ENCODE measurements at places on chromosomes 4 and X.

DNA sequence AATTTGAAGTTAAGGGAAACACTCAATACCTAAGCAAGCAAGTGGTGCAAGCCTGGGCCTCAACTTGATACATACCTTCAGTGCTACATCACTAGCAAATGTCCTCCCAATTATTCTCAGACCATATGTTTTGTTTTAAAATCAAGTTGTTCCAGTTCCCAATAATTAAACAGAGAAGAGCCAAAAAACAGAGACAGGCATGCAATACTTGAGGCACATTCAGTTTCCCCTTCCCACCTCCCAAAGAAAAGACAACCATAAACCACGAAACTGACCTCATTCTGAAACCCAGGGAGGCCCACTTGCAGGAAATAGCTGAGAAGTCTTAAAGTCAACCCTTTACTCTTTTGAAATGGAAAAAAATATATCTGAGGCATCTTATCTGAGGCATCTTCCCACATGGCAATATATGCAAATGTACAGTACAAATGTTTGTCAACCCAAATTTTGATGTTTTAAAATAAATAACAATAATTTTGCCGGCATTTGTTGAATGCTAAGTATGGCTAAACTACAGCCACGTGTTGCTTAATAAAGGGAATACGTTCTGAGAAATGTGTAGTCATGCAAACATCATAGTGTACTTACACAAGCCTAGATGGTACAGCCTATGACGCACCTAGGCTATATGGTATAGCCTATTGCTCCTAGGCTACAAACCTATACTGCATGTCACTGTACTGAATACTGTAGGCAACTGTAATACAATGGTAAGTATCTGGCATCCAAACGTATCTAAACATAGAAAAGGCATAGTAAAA is 147.5 kb downstream of the TSPAN5 start:
- DNase-seq: no peak

DNA sequence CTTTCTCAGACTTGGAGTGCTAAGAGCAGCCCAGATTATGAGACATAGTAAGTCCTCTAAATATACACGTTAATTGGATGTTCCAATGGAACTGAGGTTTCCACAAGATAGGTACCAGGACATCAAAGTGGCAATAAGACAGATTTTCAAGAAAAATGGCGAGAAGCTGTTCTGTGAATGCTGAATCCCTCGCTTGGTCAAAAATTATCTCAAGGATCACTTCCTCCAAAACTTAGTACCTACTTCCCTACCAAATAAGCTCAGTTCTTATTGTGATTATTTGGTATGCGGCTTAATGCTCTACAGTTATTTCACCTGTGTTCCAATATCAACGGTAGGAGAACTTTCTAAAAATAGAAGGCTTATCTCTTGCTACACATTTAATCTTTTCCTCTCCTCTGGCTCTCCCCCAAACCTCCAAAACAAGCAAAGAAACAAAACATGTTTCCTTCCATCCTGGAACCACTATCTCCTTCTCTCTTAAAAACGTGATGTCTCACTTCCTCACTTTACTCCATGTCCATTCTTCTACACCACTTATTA is 14.7 kb downstream of the PDGFC start:
- DNase-seq: no peak

DNA sequence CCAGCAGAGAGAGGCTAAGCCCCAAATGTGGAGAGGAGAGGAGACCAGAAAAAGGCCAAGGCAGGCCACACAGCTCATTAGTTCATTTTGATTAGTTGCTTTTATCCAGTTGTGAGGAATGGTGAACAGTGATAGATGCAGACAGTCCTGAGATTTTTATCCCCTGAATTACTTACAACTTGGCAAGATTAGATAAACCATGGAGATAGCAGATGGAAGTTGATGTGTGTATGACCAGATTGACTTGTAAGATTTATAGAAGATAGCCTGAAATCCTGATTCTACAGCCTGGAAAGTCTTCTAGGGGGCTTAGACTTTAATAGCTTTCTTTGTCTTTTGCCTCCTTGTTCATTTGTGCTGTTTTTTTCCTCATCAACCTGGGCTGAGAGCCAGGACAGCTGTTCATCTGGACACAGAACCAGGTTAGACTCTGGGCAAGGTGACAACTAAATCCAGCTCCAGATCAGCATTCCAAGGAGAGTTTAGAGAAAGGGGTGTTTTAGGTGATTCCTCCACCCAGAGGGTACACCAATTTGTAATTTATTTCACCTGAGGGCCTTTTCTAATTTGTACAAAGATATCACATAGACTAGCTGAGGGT is 215.5 kb downstream of the SPATA18 start:
- peak; percentile 81 for DNase-seq

- no peak for DNase-seq
Observed at GRCh38 chrX:153917869-153918268, 8.2 kb downstream of the ARHGAP4 start.

DNA sequence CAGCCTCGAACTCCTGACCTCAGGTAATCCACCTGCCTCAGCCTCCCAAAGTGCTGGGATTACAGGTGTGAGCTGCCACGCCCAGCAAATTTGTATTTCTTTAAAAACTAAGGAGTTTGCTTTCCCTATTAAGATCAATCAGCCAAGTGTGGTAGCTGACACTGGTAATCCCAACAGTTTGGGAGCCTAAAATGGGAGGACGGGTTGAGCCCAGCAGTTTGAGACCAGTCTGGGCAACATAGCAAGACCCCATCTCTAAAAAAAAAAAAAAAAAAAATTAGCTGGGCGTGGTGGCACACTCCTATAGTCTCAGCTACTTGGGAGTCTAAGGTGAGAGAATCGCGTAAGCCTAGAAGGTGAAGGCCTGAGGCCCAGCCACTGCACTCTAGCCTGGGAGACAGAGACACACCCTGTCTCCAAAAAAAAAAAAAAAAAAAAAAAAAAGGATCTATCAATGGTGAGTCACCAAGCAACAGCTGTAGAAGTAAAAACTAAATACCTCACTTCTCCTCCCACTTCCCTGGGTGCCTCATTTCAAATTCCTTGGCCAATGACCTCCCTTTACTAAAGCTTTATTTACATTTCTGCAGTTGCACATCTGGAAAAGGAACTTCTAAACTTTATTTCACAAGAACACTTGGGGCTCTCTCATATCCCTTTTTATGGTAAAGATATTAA is 54.5 kb downstream of the LDB2 start:
- DNase-seq: no peak

DNA sequence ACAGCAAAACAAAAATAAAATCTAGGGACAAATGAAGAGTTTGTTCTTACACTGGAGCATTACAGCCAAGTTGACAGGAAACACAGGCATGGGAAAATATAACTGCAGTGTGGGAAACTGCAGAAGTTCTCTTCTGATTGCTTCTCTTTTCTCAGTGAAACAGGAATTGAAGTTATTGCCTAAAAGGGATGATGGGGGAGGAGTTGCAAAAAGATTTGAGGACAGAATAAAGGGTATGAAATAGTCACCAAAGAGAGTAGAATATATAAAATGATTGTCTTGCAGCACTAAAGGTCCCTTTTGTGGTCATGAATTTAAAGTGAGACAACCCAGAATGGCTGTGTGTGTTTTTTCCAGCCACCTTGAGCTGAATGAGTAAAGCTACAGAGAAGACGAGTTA is 103.7 kb downstream of the JADE1 start:
- no peak for DNase-seq

DNA sequence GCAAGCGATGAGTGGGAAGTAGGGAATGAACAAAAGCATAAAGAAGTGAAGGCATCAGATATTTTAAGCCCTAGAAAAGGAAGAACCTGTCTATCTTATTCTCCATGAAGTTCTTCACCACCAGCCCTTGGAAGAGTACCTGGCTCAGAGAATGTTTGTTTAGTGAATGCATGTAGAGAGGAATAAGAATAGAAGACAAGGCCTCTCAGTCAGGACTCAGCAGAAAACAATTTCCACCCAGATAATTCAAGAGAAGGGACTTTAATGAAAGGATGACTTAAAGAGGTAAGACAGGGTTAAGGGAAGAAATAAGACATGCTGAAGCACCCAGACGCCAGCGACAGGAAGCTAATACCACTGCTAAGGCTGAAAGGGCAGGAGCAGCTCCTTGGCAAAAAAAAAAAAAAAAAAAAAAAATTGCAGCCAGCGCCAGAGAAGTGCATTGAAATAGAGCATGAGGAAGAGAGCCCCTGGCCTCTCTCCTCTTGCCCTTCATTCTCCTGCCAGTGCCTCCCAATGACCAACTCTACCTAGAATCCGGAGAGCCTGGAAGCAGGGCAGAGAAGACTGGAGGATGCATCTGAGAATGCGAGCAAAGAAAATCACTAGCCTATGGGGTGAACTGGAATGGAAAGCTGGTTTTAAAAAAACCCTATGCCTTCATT is 47.2 kb upstream of the RASGEF1B start:
- no peak for DNase-seq

DNA sequence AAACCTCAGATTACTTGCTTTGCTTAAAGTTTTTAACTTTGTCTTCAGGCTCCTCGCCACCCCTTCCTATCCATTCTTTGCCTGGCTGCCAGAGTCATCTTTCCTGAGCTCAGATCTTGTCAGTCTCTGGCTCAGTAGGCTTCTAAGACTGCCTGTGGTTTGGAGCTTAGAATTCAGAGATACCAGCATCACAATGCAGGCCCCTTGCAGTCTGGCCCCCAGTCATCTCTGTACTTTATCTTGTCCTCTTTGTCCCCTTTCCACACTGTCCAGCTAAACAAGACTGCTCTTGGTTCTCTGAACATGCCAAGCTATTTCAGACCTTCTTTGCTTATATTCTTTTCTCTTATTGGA is 3.0 kb downstream of the KIAA0232 start:
- no peak for DNase-seq

GRCh38 chr4:40046311-40046980 is 10.2 kb upstream of the N4BP2 start:
- no peak for DNase-seq

DNA sequence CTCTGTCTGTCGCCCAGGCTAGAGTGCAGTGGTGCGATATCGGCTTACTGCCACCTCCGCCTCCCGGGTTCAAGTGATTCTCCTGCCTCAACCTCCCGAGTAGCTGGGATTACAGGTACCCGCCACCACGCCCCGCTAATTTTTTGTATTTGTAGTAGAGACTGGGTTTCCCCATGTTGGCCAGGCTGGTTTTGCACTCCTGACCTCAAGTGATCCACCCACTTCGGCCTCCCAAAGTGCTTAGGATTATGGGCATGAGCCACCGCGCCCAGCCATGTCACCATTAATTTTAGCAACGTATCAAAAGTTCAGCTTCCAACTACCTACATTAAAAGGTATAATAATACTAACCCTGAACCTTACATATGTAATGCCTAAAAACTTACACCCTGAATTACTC is 940 bp upstream of the UTP3 start:
- no peak for DNase-seq

DNA sequence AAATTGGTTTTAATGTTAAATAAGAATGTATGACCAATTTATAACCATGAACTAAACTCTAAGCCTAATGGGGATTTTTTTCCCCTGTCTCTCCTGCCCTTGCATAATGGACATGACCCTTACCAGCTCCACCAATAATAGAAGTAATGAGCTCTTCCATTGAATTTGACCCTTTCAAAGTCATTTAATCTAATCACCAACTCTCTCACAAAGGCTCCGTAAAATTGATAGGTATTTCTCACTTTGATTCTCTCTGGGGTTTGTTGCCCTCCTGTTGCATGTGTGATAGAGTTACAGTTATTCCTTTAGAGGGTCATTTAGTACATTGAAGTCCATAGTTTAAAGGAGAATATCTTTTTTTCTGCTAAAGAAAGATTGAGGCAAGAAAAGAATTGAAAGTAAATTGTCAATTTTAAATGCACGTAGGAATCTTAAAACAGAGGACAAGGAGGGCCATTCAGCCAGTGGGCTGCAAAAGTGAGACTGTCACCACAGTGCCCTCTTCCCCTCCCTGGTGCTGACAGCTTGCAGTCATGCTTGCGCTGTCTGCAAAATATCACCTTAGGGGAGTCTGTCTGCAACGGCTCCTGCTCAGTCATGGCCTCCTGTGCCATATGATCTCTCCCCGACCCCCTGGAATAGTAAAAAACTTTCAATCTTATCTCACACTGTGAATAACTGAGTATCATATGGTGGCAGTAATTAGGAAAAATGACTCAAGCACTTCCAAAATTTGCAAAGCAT is 307.5 kb upstream of the GNPDA2 start:
- peak; percentile 26 for DNase-seq

DNA sequence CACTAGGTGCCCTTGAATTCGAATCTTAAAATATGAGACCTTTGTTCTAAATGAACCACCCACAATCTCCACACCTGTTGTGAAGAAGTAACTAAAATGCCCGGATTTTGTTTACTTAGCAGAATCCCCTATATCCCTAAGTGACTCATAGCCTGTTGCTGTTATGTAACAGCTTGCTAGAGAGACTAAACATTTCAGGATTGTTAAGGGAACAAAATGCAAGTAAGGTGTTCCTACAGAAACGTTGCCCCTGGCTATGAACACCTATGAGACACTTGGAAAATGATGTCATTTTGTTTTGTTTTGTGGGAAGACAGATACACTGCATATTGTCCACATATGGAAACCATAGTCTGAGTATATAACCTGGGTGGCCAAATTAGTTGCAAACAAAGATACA is 24.2 kb upstream of the MXRA5 start:
- DNase-seq: no peak

Measured in NCI-H2171 treated with DMSO at 0.1 percent for 48 hours (cell line).